ENCODE measurements at places on chromosomes 2 and 18.

- DNase-seq, result no peak
Measured at GRCh38 chr2:224134003-224134734, 95.1 kb upstream of the SERPINE2 start.

GRCh38 chr2:100228415-100228814 lies 86.0 kb upstream of the AFF3 start:
- DNase-seq, result no peak

- DNase-seq, result no peak
Measured at GRCh38 chr2:24403832-24404212, 43.5 kb upstream of the ITSN2 start.

GRCh38 chr2:239608723-239609122 lies 207.9 kb upstream of the HDAC4 start:
- no peak for DNase-seq

DNA sequence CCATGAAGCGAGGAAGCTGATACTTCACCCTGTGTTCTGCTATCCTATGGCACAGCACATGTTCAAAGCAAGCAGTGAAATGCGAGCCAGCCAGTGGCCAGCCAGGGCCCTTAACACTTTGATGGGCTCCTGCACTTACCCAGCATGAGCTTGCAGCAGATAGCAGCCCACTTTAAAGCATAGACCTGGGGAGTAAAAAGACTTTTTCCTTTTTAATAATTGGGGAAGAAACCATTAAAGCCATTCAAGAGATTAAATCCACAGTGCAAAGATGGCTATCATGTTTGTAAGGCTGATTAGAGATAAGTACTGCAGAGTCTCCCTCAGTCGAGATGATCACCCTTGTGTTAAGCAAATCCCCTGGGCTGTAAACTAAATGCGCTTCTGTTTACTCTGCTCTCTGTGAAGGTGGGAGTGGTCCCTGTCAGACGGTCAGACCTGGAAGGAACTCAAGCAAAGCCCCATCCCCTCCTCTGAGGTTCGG lies 15.7 kb downstream of the CCBE1 start:
- peak; percentile 33 for DNase-seq

GRCh38 chr18:80067897-80068296 lies 33.7 kb downstream of the RBFA start:
- no peak for DNase-seq

DNA sequence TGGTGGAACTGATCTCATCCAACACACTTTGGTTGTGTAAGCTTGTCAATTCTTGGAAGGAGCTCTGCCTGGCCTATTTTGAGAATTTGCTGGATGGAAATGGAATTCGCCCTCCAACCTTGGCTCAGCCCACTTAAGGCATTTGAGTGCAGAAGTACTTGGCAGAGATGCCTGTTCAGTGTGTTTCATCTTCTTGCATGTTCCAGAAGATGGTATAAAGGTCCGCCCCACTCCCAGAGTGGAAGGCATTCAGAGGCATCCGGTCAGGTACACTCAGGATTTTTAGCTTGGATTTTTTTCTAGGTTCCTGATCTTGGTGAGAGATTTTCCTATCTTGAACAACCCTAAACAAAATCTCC lies 61.3 kb upstream of the TXNDC2 start:
- DNase-seq, result no peak

DNA sequence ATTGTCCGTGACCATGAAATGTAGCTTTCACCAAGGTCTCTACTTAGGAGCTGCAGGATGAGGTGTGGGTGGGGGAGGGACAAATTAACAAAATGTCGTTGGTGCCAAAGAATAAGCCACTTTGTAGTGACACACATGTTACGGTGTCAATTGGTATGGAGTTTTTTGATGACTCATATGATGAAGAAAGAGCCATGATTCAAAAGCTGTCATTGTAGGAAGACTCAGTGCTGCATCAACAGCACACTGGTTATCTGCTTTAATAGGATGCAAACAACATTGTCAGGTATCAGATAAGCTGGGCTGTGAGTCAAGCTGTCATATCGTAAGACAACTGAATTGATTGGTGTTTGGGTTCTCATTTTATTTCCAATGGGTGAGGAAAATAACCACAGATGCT lies 36.6 kb upstream of the BOD1L2 start:
- no peak for DNase-seq

GRCh38 chr2:68632021-68632420 lies 11.4 kb upstream of the PROKR1 start:
- no peak for DNase-seq

DNA sequence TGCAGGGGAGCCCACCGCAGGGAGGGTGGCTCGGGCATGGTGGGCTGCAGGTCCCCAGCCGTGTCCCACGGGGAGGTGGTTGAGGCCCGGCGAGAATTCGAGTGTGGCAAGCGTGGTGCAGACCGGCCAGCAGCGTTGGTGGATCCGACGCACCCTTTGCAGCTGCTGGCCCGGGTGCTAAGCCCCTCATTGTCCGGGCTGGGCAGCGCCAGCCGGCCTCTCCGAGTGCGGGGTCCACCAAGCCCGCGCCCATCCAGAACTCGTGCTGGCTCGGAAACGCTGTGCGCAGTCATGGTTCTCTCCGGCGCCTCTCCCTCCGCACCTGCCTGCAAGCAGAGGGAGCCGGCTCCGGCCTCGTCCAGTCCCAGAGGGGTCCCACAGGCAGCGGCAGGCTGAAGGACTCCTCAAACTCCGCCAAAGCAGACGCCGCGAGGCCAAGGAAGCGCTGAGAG lies 177.0 kb upstream of the SLC35G4 start:
- no peak for DNase-seq

- no peak for DNase-seq
Measured at GRCh38 chr2:106758901-106759497, 127.0 kb downstream of the ST6GAL2 start.
